AG10803 (cell line): ENCODE measurements at places on chromosomes 12 and 14.

DNA sequence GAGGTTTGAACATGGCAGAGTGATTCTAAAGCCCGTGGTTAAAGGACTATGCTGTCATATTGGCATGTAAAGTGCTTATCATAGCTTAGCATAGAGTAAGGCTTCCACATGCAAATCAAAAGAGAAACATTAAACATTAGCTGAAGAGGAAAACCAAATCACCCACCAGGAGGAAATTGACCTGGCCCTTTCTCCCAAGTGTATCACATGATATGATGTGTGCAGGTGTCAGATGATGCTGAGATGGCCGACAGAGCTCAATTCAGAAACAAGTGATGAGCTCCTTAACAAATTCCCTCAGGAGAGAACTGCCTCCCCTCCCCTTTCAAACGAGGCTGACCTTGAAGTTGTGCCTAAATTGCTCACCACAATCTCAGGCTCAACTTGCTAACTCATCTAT, 217.1 kb upstream of the BTG1 start:
- no peak for DNase-seq

- DNase-seq = peak; percentile 100
These were observed 297.9 kb upstream of the AMIGO2 start for GRCh38 chr12:47377414-47378221.

DNA sequence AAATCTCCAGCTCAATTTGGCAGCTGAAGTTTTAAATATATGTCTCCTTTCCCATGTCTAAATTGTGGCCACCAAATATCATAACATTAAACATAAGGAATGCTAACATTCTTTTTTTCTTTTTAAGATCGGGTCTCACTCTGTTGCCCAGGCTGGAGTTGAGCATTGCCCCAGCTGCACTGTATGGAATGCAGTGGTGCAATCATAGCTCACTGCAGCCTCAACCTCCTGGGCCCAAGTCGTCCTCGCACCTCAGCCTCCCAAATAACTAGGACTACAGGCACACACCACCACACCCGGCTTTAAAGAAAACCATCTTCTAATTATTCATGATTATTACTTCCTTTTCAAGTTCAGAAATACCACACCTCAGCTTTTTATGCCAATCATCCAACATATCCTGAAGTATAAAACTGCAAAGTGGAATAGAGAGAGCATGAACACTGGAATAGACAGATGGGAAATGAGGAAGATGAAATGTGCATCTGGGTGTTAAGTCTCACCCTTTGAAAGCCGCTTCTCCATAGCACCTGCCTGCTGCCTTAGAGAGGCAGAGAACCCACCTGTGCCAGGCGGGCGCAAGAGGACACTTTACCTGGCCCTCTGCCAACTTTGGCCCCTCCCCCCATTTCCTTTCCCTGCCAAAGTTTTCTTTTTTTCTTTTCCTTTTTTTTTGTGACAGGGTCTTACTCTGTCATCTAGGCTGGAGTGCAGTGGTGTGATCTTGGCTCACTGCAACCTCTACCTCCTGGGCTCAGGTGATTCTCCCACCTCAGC, 2.8 kb upstream of the EML1 start:
- no peak for DNase-seq

DNA sequence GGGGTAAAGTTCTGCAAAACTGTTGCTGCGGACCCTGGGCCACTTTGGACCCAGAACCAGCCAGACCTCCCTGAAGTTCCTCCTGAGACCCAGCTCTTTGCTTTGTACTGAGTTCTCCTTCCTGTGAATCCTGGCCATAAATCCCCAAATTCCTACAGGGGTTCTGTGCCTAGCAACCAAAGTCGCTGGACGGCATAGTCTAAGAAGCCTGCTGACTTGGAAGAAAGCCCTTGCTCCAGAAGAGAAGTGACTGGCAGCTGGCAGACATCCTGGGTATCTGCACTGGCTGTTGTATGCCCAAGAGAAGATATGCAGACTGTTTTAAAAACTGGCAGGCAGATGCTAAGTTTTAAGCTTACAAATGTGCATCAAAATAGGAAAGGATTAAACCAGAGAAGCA, 99.9 kb upstream of the SLC24A4 start:
- no peak for DNase-seq

DNA sequence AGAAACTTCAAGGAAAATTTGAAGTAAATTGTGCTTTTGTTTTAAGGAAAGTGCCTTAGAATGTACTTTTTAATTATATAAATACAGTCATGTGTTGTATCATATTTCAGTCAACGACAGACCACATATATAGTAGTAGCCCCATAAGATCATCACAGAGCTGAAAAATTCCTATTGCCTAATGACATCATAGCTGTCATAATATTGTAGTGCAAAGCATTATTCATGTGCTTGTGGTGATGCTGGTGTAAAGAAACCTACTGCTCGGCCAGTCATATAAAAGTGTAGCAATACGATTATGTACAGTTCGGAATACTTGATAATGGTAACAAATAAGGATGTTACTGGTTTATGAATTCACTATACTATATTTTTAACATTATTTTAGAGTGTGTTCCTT, 198.9 kb upstream of the SLC16A7 start:
- DNase-seq = no peak

DNA sequence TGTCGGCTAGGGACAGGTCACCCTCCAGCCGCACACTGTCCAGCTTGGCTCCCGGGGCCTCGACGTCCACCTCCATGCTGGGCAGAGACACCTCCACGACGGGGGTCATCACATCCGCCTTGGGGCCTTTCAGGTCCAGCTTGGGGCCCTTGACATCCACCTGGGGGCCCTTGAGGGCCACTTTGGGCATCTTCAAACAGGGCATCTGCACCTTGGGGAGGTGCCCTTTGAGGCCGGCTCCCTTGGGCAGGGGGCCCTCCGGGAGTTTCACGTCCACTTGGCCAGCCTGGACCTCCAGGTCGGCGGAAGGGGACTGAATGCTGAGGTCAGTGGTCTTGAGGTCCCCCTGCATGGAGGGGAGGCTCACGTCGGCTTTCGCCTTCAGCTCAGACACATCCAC, 17.9 kb downstream of the PLD4 start:
- no peak for DNase-seq

DNA sequence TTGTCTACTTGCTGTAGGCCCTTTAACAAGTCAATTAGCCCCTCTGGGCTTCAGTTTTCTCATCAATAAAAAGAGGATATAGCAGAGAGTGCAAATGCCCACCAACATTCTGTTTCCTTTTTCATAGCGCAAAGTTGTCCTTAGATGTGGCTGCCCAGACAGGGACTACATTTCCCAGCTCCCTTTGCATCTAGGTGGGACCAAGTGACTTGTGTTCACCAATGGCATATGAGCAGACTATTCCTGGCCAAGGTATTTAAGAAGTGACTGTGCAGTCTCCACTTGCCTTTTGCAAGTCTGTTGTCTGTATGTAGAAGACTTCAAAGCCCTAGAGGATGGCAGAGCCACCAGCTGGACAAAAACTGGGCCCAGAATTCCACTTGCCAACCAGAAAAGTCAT, 59.7 kb downstream of the DAO start:
- DNase-seq = no peak

- DNase-seq = no peak
These were observed 25.7 kb upstream of the SEL1L start for GRCh38 chr14:81559385-81559784.

- DNase-seq = no peak
These were observed 44.6 kb downstream of the SCARB1 start for GRCh38 chr12:124819080-124819479.

GRCh38 chr14:83909507-83909906, 1620.4 kb upstream of the FLRT2 start:
- no peak for DNase-seq

GRCh38 chr12:111105294-111105693, 184.9 kb upstream of the MYL2 start:
- DNase-seq = no peak

DNA sequence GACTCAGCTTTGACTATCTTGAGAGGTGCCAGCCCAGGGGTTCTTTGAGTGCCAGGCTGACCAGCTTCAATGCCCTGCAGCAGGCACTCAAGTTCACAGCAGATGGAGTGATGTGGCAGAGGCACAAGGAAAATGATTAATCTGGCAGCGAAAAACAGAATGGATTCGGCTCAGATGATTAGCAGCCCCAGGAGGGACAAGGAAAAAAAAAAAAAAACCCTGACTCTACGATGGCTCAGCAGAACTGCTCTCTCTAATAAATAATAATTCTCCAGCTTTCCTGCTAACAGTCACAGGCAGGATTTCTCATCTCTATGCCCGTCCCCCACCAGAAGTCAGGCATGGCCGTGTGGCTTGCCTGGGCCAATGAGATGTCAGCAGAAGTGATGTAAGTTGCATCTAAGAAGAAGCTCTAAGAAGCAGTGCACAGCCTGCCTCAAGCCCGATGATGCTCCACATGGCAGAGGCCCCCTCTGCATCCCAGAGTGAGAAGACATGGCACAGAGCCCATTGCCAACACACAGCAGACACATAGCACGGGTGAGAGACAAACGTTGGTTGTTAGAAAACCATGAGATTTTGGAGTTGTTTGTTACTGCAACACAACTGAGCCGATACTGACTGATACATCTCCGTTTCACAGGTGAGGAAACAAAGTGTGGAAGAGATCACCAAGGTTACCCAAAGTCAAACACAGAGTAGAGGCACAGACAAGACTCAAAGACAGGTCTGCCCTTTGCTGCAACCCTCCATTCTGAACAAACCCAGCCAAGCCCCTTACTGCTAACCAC, 111.0 kb downstream of the SCARB1 start:
- peak; percentile 74 for DNase-seq

- no peak for DNase-seq
These were observed at the start of gene KRT79 for GRCh38 chr12:52833922-52834726. Gene KRT79, minus strand, starts transcription at chr12:52834311. Its CDS starts 51 bp downstream, at chr12:52834260.

- no peak for DNase-seq
These were observed 396.4 kb upstream of the USP15 start for GRCh38 chr12:61863811-61864210.

- no peak for DNase-seq
These were observed 80.2 kb downstream of the PELI2 start for GRCh38 chr14:56198438-56198837.

- DNase-seq = no peak
These were observed 63.4 kb upstream of the DIO3 start for GRCh38 chr14:101497684-101498525.

- DNase-seq = no peak
These were observed 10.3 kb downstream of the EGLN3 start for GRCh38 chr14:33940561-33941011.

- no peak for DNase-seq
These were observed 80.3 kb downstream of the SYNE2 start for GRCh38 chr14:63933110-63933509.

- DNase-seq = peak; percentile 70
These were observed 35.3 kb downstream of the MIPOL1 start for GRCh38 chr14:37232907-37233481.

- no peak for DNase-seq
These were observed 2.4 kb downstream of the TMEM121 start for GRCh38 chr14:105528586-105529318.

DNA sequence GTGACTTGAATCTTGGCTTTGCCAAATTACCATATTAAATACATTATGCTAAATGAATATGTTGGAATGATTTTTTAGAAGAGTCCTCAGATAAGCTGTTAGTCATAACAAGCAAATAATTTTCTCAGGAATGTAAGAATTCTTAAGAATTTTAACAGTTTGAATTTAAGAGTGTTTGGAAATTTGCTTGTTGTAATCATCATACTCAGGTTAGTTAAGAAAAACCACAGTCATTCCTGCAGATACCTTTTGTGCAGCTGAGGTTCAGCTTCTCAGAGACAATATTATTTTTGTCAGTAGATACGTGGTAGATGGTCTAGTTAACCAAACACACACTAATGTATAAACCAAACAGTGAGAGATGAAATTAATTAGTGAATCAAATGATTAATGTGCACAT, 8.9 kb downstream of the WNK1 start:
- peak; percentile 42 for DNase-seq

DNA sequence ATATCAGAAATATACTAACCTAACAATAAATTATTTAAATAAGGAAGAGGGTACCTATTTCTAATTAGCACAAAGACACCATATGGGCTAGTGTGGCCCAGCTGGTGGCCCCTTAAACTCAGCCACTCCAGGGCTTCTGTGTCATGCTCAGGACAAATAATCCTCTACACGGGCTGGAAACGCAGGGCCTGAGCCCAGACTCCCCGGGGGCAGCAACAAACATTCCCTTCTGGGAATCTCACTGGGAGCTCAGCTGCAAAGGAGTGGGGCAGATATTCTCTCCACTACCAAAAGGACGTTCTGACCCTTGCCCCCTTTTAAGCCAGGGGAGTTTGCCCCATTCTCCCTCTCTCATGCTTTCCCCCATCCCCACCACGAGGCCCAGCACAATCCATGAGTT, 43.7 kb upstream of the ELK3 start:
- no peak for DNase-seq

DNA sequence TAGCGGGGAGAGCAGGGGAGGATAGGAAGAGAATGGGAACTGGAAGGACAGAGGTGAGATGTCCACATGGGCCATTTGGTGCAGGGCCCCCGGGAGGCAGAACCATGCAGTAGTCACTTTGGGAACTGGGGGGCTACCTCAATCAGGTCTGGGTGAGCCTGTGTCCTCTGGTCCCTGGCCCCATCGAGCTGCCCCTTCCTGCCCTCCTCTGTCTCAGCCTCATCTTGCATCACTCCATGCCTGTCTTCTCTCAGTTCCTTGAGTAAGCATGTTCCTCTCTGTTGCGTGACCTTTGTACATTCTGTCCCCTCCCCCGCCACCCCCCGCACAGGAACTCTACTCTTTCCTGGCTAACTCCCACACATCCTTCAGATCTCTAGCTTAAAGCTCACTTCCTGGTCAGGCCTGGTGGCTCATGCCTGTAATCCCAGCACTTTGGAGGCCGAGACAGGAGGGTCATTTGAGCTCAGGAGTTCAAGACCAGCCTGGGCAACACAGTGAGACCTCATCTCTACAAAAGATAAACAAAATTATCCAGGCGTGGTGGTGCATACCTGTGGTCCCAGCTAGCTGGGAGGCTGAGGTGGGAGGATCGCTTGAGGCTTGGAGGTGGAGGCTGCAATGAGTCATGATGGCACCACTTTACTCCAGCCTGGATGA, 23.2 kb downstream of the FOS start:
- DNase-seq = peak; percentile 23

DNA sequence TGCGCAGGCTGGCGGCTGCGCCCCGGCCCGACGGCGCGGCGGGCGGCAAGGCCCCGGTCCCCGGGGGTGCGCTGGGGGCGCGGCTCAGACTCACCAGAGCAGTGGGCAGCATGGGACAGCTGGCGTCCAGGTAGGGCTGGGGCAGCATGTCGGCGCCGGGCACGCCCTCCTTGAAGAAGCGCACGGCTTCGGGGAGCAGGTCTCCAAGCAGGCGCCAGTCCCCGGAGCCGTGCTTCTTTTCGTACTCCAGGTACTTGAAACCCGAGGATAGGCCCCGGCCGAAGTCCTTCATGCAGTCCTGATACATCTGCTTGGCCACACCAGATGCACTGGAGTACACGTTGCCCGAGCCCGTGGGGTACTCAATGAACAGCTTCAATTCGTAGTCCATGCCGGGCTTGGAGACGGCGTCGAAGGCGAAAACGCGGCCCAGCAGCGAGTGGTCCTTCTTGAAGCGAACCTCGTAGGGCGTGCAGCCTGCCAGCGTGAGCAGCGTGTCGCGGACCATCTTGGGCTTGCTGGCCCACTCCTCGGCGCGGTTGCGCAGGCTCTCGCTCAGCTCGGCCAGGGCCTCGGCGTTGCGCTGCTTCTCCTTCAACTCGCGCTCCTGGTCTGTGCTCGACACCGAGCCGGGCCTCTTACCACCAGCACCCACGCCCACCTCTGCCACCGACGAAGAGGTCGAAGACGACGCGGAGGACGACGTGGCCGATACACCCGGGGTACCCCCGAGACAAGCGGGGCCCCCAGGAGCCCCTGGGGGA, 2.2 kb downstream of the IRF2BPL start:
- peak; percentile 50 for DNase-seq
